ENCODE measurements at places on chromosomes 7 and 10.

DNA sequence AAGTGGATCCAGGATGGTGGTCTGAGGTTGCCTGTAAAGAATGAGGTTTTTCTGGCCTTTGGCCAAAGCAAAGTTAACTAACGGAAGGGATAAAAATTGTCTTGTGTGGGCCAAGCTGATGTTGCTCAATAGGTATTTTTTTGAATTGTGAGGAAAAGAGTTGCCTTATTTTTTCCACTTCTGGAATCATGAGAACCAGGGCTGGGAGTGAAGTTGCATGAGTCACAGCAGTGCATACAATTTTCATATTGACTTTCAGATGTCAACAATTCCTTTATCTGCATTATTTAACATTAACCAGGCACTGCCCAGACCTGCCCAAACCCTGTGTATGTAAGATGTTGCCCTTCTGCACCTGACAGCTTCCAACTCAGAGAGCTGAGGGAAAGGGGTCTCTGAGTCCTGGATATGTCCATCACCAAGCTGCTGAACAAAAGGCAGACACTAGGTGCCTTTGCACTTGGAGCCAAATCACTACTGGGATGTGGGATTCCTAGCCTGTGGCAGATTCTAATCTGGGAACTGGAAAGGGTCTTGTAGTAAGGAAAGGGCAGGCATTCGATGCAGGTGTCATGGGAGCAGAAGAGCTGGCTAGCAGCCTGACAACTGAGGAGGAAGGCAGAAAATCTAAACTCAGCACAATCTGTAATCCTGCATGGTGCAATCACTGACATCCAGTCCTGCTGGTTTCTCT lies 52.3 kb upstream of the SLC35B4 start:
- peak; percentile 89 for DNase-seq

DNA sequence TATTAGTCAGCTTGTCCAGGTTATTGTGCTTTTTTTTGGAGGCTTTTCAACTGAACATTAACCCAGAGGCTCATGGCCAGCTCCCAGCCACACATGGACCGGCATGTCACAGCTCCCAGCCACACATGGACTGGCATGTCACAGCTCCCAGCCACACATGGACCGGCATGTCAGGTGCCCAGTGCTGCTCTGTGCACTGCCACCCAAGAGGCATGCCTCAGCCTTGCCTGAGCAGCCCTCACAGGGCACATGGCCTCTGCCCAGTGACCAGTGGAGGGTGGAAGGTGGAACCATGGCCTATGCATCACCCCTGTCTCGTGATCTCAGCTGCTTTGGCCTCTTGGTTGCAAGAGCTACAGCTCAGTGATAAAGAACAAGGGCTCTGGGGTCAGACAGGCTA lies 119.8 kb downstream of the OAT start:
- no peak for DNase-seq

- peak; percentile 17 for DNase-seq
Measured at GRCh38 chr10:126618466-126618865, 52.0 kb downstream of the C10orf90 start.

- DNase-seq: peak; percentile 88
Measured at GRCh38 chr10:3783682-3784432, 1.2 kb downstream of the KLF6 start.

DNA sequence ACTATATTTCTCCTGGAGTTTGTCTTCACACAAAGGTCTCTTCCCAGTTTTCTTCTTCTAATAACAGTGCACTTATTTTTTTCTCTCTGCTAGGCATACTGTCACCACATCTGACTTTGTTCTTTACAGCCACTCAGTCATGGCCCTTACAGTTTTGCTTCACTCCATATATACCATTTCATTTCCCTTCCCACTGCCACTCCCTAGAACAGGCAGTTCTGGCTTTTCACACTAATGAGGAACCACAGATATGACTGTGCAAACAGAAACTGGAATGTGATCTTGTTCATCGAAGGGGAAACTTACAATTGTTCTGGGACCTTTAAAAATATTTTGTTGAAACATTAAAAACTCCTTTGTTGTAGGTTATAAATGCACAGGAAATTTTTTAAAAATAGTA lies 67.3 kb downstream of the EPDR1 start:
- DNase-seq: peak; percentile 47

DNA sequence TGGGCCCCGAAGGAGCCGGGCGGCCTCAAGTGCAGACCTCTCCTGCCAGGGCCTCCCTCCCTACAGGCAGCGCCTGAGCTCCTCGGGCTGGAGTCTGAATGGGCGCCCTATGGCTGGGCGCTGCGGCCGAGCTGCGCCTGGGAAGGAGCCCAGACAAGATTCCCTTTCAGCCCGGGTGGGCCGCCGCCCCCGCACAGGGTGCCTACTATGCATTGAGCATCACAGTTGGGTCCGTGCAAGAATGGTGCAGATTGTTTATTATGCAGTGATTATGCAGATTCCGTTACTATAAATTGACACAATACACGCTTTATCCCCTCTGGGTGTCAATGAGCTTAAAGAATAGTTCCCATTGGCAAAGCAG lies 77.2 kb upstream of the PDGFA start:
- no peak for DNase-seq

DNA sequence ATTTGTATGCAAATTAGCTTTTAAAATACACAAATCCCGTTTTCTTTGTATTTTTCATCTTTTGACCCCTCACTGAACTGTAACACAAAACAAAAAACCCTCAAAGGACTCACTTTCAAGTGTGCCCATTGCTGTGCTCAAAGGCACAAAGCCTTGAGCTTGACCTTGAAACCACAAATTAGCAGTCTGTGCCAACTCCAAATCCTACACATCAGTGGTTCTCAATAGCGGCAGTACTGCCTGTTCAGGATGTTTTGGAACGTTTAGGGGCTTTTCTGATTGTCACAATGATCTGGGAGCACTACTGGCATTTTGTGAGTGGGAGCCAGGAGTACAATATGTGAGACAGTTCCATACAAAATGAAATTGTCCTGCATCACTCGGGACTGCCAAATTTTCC lies 55.5 kb downstream of the KDM7A start:
- peak; percentile 16 for DNase-seq

DNA sequence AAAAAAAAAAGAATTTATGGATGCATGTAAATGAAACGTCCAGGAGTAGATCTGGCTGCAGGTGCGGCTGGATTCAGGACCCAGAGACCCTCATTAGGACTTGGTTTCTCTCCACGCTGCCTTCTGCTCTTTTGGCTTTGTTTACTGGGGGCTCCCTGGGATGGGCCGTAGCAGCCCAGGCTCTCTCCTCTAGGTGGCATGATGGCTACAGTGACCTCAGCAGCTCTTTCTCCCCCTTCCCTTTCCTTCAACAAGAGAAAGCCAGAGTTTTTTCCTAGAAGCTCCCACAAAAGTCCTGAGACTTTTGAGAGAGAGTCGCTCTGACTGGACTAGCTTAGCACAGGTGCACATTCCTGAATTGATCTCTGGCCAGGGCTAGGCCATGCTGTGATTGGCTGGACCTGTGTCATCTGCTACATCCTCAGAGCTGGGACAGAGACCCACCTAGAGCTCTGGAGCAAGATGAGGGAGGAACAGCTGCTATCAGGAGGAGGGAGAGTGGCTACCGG lies 67.8 kb upstream of the PDCD4 start:
- peak; percentile 41 for DNase-seq

- DNase-seq: peak; percentile 32
Measured at GRCh38 chr7:134782121-134782623, 2.7 kb downstream of the CALD1 start.

DNA sequence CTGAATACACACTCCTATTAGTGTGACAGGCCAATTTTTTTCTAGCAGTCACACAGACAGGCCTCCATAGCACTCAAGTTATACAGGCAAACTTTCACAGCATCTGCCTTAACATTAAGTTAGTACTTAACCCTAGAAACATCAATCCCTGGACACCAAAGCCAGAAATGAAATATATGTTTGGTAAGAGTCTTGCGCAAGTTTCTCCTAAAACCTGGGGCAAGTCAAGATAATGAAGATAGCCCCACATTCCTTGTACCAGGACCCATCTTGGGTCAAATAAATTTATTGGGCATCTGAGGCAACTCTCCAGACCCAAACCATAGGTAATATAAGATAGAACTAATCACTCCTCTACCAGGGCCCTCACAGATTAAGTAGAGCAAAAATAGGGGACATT lies 70.8 kb upstream of the ZNF92 start:
- no peak for DNase-seq

DNA sequence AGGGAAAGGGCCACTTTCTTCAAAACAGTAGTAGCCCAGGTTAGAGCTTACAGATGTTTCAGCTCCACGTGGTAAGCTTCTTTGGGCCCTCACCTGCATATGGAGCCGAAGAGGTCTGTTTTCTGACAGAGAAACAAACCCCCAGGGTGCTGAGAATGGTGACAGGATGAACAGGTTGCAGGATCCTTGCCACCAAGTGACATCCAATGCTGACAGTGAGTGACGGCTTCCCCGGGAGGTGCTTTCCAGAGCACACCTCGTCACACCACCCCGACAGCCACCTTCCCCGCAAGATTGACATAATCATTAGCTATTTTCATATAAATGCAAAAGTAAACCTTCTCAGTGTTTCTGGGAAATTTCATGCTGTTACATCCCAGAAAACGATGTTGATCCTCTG lies 109.3 kb upstream of the BTBD16 start:
- no peak for DNase-seq

DNA sequence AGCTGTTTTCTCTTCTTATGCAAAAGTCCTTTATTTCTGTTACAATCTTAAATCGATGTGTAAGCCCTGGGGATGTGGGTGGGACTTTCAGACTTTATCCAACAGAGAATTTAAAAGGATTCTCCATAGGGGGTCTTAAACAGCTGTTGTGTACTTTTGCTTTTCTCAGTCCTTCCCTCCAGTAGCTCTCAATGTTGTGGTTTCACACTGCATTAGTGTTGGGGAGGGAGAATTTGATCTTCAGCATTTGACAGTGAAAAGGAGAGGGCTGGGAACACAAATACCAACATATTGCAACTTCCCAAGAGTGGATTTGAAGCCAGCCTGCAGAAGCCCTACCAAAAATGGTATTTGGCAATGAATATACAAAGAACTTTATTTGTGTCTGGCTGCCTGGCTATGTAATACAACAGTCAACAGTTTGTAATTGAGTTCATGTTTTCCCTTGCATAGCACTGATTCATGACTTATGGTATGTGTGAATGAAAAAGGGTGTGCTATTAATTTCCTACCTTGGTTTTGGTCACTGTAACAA lies 80.1 kb upstream of the CAPZA2 start:
- peak; percentile 88 for DNase-seq

GRCh38 chr10:109889867-109890266 lies 33.4 kb downstream of the XPNPEP1 start:
- DNase-seq: peak; percentile 64

GRCh38 chr10:26746061-26746460 lies 48.6 kb downstream of the PDSS1 start:
- DNase-seq: no peak

DNA sequence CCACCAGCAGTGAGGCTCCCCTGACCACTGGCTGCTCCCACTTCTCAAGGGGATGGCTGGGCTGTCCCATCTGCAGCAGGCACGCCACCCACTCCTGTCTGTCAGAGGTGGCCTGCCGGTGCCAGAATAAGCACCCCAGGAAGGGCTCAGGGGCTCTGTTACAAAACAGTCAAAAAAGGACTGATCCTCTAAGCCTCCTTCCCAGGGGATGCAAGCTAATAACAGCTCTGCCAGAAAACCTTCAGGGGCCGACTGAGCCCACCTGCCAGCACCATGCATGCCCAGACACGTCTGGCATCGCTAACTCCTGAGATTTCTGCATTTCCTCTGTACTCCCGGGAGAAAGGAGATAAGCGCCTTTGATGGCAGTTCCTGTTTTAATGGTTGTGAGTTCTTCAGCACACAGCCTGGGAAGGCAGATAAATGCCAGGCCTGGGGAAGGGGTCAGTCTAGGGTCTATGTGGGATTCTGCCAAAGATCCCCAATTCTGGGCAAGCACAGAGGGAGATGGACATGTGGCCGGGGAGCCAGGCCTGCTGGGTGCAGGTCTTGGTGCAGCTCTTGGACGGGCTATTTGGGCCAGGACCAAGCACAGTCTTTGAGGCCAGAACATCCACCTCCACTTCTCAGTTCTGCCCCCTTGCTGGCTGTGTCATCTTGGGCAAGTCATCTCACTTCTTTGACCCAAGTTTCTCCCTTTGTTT lies 128.4 kb downstream of the ARHGAP22 start:
- no peak for DNase-seq

DNA sequence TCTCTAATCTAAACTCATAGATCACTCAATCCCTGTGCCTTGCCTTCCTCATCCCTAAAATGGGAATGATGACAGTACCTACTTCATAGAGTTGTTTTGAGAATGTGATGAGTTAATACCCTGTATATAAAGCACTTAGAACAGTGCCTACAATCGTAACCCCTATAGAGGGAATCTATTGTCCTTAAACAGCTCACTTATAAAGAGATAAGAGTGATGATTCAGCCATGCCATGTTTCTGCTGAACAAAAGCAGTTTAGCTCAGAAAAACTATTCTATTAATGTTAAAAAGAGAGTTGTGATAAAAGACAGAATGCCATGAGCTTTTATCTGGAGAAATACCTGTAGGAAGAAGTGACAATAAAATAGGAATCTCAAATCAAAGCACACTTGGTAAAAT lies 63.6 kb downstream of the CUBN start:
- DNase-seq: no peak

GRCh38 chr10:76357726-76358415 lies 926.4 kb downstream of the LRMDA start:
- no peak for DNase-seq

DNA sequence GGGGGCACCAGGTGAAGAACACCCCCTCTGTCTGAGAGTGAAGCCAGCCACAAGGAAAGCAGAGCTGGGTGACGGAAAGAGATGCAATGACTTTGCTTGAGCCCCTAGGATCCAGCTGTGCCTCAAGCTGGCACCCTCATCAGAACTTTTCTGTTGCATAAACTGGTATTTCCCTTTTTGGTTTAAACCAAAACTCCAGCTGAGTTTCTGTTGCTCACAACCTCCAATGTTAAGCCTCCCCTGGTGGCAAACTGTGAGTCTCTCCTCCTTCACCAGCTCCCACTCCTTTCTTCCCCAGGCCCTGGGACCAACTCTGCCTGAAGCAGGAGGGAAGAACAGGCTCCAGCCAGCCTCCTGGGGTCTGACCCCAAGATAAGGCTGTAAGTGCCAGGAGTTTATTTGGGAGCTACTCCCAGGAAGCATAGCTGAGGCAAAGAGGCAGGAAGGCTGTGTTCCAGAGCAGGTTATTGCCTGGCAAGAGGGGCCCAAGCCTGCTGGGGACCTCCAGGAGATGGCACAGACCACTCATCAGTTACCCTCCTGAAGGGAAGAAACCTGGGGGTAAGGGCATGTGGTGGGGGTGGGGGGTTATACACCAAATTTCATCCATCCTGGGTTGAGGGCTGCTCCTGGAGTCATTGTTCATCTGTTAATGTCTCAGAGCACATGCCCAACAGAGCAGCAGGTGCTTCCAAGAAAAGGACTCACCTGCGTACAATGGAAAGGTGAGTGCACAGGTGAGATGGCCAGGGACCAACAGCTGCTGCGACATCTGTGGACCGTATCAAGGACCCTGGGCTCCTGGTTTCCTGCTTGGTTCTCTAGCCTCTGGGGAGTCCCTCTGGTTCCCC lies 73.3 kb upstream of the NANOS1 start:
- DNase-seq: no peak

GRCh38 chr7:74514131-74514591 lies 60.5 kb downstream of the GTF2IRD1 start:
- no peak for DNase-seq

- no peak for DNase-seq
Measured at GRCh38 chr10:49008091-49008490, 68.5 kb upstream of the LRRC18 start.
